ENCODE measurements at places on chromosomes 4 and X.

GRCh38 chr4:170008371-170008770 is 17.8 kb downstream of the MFAP3L start:
- DNase-seq, result no peak

- DNase-seq, result no peak
Measured at GRCh38 chr4:6194458-6195195, 5.7 kb downstream of the JAKMIP1 start.

DNA sequence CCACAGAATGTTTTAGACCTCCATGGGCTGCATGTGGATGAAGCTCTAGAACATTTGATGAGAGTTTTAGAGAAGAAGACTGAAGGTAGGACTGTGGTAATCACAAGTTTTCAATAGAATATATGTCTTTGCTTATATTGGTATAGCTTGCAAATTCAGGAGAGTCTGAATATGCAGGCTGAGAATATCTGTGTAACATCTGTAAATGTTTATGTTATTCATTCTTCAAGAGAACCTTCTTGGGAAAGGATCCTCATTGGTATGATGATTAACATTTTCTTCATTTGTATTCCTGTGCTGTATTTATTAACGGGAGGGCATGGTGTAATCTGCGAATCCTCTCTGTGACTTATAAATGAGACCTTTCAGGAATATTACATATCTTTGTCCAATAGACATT is 52.1 kb upstream of the RHOH start:
- no peak for DNase-seq

GRCh38 chrX:115584696-115585095 is 23.7 kb downstream of the PLS3 start:
- peak; percentile 68 for DNase-seq

GRCh38 chr4:140931911-140932310 is 175.7 kb upstream of the TBC1D9 start:
- no peak for DNase-seq

DNA sequence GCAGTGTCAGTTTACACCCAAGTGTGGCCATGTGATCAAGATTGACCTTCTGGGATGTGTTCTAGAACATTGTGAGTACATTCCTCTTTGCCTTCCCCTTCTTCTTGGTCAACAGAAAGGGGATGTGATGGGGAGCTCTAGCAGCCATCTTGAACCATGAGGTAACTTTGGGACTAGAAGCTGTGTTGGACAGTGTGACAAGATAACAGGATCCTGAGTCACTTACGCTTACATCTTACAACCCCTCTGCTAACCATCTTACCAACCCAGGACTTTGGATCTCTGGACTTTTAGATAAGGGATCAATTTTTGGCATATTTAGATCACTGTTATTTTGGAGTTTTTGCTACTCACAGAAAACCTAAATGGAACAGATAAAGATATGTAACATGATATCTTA is 625.6 kb downstream of the BCOR start:
- no peak for DNase-seq

GRCh38 chr4:7762376-7763030 is 177.2 kb downstream of the AFAP1 start:
- no peak for DNase-seq

Measured in RKO (cell line).